Stimulated activated CD8-positive, alpha-beta memory T cell treated with anti-CD3 and anti-CD28 coated beads, Interleukin-7, amount 100 ng/mL, for 1 hour (primary cell): ENCODE measurements at places on chromosomes 2 and 18.

DNA sequence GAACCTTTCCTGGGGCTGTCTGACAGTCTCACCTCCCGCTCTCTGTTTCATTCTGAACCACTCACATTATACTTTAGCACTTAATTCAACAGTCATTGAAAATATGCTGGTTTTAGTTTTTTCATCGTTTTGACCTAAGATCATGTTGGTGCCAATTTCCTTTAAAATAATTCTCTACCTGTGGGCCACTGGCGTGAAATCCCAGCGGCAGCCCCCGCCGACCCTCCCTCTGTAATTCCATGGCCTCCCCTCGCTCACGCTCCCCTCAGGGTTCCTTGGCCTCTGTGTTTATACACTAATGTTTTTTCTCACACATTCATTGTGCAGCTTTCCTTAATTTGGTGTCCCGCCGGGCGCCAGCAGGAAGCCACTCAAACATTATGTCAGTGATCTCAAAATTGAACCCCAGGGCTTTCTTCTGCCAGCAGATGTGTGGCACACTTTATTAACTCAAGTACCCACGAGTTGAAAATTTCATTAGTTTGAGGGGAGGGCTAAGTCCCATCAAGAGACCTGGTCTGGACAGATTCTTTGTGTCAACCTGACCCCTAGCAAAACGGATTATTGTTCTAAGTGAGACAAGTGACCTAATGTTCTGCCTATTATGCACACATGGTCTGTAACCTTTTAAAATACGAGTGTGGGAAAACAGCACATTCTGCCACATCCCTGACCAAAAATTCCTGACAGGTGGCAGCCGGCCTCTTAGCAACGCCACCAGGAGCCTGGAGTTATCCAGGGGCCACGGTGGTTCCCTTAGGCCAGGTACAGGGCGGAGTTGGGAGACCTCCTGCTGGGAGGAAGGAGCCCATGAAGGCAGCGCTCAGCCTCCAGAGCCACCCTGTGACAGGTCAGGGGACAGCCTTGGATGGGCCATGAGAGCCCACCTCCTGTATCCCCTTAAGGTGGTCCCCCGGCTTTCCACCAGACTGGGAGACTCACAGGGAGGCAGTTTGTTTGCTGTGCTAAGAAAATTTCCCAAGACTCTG, 53.1 kb downstream of the APOB start:
- DNase-seq, result no peak

- no peak for DNase-seq
These were observed 21.0 kb upstream of the CABLES1 start for GRCh38 chr18:23114171-23114881.

- no peak for DNase-seq
These were observed 18.8 kb downstream of the UXS1 start for GRCh38 chr2:106175086-106175850.

DNA sequence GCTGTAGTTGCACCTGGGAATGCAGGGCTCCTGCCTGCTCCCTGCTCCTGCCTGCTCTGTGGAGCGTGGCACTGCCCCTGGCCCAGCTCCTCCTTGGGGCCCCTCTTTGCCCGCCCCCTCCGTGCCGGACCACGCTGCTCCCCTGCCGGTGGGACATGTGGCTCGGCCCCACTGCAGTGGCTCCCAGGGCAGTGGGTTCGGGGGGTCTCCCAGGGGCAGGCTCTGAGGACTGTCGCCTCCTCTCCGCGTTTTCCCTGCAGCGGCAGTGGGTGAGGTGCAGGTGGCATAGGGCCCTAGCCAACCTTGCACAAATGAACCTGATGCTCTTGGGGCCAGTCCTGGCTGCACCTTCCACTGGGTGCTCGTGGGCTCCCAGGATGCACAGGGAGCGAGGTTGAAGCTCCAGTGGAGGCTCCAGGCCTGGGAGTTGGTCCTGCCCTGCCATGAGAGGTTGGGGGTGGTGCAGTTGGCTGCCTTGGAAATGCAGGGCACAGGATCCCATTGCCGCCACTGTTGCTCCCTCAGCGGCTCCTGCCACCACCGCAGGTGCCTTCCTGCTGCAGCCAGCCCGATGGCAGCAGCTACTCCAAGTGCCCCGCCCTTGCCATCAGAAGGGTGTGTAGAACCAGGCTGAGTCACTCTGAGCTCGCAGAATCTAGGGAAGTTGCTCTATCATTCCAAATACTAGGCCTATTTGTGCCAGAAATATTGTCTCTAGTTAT, 313.1 kb upstream of the SYT4 start:
- DNase-seq, result no peak

DNA sequence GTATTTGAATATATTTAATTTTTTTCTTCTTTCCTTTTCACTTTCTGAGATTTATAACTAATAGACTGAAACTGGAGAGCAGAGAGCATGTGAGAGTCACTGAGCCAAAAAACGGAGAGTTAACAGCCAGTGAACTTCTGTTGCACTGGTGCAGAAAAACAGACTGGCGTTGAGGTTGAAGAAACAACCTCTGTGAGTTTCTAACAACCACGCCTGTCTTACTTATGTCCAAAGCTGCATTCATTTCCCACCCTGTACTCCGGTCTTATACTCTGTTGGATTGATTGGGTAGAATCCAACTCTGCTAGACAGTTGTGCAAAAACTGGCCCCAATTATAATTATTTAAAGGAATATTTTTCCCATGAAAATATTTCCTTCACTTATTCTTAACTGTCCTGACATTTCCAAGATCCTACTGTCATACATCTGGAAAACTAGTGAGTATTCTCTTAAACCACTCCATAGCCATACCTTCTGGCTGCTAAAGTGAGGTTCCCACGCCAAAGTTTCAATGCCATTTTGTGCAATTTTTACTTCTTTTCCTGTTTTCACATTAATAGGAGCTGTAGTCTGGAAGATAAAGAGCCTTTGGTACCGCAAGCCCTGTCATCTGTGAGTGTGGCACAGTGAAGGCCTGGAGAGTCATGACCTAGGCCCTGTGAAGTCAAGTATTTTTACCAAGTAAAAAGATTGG, 9.4 kb downstream of the CYP1B1 start:
- no peak for DNase-seq

DNA sequence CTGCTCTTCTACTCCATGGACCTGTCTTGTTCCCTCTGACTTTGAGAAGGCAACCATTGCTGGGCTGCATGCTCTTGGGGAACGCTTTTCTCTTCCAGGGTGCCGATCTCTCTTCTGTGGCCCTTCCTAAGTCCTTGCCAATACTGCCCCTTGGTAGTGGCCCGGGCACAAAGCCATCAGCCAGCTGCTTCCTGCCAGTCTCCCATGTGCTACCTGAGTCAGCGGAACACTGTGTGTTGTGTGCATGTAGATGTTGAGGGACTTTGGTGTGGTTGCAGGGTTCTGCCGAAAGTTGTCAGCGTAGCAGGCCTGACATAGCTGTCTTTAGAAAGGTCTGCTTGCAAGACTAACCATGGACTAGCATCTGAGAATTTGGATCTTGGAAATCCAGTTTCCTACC, 35.4 kb downstream of the MGAT5 start:
- no peak for DNase-seq

DNA sequence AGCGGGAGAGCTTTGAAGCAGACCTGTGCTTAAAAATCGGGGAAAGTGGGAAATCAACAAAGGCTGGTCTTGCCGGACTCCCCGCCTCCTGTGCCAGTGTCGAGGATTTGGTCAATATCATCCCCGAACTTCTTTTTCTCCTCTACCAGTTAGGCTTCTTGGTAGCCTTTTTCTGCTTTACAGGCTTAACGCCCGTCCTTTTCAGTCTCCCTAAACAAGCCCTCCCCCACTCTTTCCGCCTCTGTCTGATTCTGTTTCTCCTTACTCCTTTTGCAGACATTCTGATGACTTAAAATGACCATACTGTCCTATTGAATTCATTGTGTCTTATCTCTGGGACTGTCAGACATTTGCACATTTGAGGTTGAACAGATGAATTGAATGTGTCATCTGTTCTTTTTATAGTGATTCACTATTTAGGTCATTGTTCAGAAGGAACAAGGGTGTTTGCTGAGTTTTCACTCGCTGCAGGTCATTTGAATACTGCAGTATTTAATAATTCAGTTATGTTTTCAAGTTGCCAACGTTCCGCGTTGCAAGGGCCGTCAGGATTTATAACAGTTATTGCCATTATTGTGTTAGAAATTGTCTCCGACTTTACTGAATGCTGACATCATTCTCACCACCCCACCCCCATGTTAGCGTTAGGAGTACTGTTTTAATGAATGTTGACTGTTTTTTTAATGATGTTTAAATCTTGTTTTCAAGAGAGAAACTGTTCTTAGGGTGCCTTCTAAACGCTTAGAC, 1.1 kb downstream of the ITGAV start:
- DNase-seq, result no peak

- no peak for DNase-seq
These were observed 8.0 kb downstream of the AGFG1 start for GRCh38 chr2:227479865-227480475.

- DNase-seq, result no peak
These were observed 73.6 kb downstream of the RND3 start for GRCh38 chr2:150413910-150414309.

DNA sequence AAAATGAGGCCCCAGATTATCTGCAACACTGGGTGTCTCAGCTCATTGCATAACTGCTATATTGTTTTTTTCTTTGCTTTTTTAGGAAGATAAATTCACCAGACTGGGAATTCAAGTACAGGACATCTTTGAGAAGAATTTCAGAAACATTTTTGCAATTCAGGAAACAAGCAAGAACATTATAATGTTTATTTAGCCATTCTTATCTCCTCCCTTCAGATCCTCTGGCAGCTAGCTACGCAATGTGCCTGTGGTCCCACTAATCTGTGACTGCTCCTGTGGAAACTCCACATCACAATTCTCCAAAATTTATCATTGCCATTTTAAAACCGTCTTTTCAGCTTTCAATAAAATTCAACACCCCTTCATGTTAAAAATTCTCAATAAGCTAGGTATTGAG, 126.8 kb downstream of the SP100 start:
- DNase-seq, result no peak

DNA sequence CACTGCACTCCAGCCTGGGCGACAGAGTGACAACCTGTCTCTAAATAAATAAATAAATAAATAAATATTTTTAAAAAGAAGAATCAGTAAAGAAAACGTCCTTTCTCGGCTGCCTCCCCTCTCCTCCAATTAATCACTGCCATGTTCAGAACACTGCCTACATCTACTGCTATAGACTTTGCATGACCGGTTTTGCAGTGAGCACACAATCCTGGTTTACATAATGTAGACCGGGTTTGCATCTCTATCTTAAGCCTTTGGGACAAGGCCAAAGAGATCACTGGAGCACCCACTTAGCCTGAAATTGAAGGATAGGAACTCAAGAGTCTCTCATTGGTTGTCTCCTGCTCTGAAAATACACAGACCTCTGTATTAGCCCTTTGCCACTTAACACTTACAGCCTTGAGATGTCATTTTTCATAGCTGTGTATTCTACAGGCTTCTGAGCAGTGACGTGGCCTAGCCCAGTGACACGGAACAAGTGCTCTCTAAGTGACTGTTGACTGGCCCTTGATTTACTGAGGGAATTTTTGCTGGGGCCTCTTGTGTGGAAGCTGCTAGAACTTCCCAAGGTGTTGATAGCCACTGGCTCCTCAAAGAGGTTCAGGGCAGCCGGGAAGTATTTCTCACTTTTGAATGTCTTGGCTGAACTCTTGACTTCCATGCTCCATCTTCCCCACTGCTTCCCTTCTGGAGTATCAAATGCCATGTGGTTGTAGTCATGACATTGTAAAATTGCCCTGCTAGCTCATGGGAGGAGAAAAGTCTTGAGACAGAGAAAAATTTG, 45.3 kb upstream of the CCBE1 start:
- DNase-seq, result no peak

DNA sequence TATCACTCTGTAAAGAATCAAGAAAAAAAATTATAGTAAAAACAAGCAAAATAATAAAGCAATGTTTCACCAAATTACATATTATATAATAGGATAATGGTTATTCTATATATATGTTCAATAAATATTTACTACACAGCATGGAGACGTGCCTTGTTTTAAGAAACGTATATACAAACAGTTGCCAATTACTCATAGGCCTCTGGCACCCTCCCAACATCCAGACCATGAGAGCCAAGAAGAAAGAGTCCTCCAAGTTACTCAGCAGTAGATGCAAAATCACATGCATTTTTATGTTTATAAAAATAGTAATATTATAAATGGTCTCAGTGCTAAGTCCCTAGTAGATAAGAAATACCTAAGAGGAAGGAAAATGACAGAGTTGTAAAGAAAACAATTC, 64.8 kb downstream of the REV1 start:
- no peak for DNase-seq

DNA sequence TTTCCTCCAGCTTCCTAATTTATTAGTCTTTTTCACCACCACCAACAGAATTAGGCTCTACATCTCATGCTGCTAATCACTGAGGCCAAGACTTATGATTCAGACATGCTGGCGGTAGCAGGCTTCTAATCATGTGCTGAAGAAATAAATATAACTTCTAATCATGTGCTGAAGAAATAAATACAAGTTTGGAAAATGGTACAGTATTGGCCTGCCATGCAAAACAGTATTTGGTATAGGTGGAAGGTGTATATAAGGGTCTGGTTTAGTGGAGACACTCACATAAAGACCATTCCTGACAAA, 240.7 kb downstream of the TGIF1 start:
- DNase-seq, result no peak

DNA sequence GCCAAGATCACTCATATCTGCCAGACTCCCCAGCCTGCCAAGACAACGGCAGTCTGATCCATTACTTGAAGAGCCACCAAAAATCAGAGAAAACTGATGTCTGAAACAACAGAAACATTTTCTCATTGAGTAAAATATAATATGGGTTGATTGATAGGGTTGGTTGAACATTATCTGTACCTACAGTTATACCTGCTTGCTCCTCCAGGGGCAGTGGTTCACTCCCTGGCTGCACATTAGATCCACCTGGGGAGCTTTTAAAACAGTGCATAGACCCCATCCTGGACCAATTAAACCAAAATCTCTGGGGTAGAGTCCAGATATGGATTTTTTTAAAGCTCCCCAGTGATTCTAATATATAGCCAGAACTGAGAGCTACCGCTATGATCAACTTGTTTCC, 43.6 kb upstream of the SLC14A2 start:
- no peak for DNase-seq

DNA sequence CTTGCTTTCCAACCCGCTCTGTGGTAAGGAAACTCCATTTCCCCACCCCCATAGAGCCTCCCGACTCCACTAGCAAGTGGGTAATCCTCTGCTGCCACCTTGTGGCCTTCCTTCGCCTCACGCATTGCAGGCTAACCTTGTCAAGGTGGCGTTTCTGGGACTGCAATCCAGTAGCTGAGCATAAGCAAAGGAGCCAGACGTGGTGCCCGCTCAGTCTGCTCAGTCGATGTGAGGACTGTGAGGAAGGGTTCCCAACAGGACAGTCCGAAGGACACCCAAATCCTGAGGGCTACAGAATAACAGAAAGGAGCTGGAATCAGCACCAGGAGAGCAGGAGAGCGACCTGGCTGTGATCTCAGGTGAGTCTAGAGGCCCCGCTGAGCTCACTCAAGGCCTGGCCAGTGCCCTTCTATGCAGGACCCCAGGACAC, 144.2 kb downstream of the SUCLG1 start:
- peak; percentile 17 for DNase-seq

- DNase-seq, result peak; percentile 44
These were observed 18.6 kb upstream of the NCL start for GRCh38 chr2:231482806-231483391.
